Cardiac septum (tissue), 1 donor: ENCODE measurements at places on chromosomes 1 and 21.

GRCh38 chr1:178792394-178792793 is 67.3 kb downstream of the RALGPS2 start:
- no peak for DNase-seq

DNA sequence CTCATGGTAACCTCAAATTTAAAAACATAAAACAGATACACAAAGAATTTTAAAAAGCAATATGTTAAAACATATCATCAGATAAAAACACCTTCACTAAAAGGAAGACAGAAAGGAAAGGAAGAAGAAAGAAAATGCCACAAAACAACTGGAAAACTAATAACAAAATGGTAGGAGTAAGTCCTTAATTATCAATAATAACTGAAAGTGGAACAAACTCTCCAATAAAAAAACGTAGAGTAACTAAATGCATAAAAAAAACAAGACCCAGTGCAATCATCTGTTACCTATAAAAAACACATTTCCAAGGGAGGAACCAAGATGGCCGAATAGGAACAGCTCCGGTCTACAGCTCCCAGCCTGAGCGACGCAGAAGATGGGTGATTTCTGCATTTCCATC is 47.1 kb upstream of the ACADM start:
- DNase-seq: no peak

- no peak for DNase-seq
Measured at GRCh38 chr1:10939654-10940450, 72.6 kb upstream of the TARDBP start.

- no peak for DNase-seq
Measured at GRCh38 chr1:174931214-174931613, 68.5 kb upstream of the CACYBP start.

GRCh38 chr1:118995312-118996016 is 7.3 kb upstream of the TBX15 start:
- DNase-seq: no peak

- no peak for DNase-seq
Measured at GRCh38 chr1:108200687-108201051, 526 bp upstream of the SLC25A24 start.

DNA sequence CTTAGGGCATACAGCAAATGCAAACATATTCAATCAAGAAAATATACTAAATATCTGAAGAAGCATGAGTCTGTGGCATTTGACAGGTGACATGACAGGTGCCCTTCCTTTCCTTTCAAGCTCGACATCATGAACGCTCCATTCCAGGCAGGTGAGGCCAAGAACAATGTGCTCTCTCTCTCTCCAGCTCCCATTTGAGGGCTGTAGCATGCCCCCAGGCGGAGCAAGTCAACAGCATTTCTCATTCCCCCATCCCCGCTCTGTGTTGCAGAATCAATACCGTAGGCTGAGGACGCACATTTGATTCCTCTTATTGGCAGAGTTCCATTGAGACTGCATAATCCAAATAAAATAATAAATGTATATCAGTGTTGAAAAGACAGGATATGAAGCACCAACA is 24.6 kb upstream of the PLPPR4 start:
- DNase-seq: no peak

- no peak for DNase-seq
Measured at GRCh38 chr1:67345556-67345955, 37.9 kb downstream of the IL12RB2 start.

- DNase-seq: no peak
Measured at GRCh38 chr1:61506236-61506635, 218.7 kb downstream of the TM2D1 start.

DNA sequence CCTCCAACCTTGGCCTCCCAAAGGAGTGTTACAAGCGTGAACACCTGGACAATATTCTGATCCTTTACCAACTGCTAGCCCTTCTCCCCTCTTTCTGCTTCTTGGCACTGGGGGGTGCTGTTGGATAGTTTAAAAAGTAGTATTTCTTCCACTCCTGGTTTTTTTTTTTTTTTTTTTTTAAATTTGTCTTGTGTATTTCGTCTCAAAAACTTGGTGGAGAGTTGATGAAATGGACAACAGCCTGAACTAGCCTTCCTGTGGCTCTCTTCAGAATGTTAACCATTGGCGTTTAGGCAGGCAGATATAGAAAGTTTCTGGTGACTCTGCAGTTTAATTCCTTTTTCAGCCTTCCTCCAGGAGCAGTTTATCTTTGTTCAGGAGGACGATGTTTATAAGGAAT is 69.7 kb upstream of the USP24 start:
- DNase-seq: no peak

DNA sequence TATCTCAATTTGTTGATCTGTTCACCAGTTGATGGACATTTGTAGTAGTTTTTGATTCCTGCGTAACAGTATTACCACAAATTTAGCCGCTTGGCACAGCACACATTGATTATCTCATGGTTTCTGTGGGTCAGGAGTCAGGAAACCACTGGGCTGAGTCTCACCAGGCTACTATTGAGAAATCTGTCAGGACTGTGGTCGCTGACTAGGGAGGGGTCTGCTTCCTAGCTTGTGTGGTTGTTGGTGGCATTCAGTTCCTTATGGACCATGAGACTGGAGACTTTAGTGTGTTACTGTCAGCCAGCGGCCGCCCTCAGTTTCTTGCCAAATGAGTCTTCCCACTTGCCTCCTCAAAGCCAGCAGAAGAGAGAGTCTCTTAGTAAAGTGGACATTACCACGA is 9.8 kb downstream of the PEX14 start:
- DNase-seq: no peak

- DNase-seq: no peak
Measured at GRCh38 chr1:42815941-42816584, 859 bp upstream of the ERMAP start.

DNA sequence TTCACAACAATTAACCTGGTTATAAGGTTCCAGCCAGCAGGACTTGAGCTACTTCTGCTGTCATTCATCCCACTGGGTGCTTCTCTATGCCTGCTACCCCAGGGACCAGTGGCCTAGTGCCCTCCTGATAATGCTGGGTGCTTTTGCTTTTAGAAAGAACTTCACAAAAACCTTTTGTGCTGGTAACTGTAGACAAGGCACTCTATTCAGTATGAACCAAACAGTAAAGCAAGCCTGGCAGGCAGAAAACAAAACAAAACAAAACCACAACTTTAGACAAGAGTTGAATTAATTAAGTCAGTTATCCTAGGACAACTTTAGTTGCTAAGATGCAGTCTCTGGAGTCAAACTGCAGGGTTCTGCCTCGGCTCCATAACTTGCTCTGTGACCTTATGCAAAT is 61.9 kb upstream of the ADGRL2 start:
- no peak for DNase-seq

- no peak for DNase-seq
Measured at GRCh38 chr1:218674280-218674773, 329.2 kb downstream of the TGFB2 start.

GRCh38 chr1:81071969-81072753 is 728.6 kb upstream of the ADGRL2 start:
- DNase-seq: no peak

- no peak for DNase-seq
Measured at GRCh38 chr1:12005488-12006166, 13.7 kb upstream of the MIIP start.

DNA sequence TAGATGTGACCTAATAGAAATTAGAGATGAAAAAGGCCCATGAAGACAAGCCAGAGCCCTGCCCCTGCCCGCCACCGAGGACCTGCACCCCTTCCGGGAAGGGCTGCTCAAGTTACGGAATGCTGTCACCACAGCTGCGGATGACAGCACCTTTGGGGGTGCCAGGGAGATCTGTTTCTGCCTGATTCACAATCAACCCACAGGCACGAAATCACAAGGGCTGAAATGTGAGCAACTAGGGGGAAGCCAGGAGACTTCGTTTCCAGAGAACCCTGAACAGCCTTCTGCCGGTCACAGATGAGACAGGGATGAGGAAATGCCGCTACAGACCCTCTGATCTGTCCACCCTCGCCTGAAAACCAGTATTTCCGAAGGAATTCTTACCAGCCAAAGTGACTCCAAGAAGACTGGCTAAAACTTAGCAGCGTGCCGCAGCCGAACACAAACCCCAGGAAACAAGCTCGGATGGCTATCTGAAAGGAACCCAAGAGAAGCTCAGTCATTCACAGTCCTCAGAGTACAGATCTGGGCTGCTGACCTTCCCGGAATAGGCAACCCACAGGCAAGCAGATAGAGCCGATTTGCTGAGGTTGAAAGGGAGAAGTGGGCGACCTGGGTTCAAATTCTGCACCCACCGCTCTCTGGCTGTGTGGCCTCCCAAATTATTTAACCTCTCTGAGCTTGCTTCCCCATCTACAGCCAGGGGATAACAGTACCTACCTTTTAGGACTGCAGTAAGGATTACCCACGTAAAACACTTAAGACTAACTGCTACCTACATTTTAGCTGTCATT is 1.1 kb downstream of the ICMT start:
- no peak for DNase-seq

DNA sequence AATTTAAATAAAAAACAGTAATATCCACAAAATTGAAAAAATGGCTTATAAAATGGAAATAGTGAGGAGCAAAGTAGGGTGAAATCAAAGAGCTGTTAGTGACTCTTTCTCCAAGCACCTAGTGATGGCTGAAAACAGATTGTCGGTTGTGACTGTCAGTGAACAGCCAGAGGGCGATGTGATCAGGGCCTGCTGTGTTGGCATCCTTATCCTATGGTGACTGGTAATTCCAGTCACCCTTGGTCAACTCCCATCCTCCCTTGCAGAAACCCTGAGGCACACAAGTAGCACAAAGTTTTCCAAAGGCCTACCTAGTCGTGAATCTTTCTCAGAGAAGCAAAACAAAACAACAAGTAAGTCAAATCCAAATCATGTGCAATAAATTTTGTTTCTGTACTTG is 599.8 kb upstream of the CXADR start:
- no peak for DNase-seq

DNA sequence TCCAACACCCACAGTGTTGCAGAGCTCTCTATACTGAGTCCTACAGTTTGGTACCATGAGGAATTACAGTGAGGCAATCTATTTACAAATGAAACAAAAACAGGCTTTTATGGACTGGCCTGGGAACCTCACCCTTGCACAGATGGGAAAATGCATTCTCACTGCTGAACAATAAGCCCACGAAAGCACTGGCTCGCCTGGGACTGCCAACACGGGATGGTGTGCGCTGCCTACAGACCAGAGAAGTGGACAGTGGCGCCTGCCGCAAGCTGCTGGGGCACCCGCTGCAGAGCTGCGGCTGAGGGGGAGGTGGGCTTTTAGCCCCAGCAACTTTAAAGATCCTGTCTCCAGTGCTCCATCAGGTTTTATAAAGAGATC is 28.5 kb upstream of the ABCG1 start:
- DNase-seq: no peak

DNA sequence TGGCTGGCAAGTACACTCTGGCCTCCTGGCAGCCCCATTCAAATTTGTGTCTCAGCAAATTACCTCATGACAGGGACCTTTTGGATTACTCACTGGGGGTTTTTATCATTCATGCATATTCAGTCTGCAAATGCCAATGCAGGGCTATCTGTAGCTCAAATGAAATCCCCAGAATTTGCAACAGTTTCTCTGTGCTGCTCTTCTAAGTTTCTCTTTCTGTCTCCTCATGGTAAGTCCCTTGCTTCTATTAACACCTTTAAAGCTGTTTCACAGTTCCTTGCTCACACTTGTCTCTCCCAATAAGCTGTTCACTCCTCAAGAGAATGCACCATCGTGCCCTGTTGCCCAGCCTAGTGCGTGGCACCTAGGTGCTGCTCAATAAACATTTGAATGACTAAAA is 3.3 kb upstream of the FAM78B start:
- no peak for DNase-seq

DNA sequence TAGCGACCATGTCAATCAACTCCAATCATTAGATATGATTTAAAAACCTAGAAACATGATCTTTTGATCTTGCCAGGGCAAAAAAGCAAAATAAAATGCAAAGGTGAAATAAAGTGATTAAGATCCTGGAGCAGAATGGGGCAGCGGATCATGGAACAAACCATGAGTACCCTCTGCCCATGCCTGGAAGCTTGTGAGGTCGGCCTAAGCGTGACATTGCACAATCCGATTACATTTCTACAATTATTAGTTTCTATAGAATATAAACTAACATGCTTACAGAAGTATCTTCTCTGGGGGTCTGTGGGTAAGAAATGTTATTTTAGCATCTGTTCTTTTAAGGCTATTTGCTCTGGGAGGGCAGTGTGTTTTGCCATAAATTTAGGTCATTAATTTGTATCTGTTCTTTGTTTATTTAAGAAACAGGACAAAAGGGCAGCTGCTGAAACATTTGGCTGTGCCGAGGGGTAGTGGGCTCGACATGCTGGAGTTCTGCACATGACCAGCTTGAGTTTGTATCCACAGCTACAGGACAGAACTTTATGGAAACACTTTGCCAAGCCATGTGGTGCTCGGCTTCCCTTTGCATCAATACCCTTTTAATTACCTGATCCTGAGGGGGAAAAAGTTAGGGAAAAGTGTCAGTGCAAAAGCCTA is 55.9 kb downstream of the ZBTB18 start:
- DNase-seq: no peak

GRCh38 chr1:91744953-91745639 is 140.9 kb downstream of the TGFBR3 start:
- DNase-seq: no peak

DNA sequence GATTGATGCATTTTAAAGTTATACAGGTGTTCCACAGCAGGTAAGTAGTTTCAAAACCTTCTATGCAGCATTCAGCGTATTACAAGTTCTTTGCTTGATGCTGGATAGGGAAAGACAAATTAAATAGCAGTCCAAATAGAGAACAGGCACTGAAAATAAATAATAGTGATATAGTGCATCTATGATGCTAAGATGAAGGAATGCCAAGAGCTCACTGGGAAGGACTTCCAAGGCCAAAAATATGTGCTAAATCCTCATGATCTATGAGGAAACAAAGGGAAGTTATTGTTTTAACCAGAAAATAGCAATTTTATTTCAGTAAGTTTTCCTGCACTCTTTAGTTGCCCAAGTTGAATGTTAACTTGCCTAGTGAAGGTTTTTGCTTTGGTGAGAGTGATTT is 127.8 kb upstream of the GREM2 start:
- no peak for DNase-seq

GRCh38 chr1:209805875-209806760 is at the start of gene IRF6:
Gene IRF6, minus strand, starts transcription at chr1:209806142. Its CDS starts 4,729 bp downstream, at chr1:209801413.
- DNase-seq: peak; percentile 91

DNA sequence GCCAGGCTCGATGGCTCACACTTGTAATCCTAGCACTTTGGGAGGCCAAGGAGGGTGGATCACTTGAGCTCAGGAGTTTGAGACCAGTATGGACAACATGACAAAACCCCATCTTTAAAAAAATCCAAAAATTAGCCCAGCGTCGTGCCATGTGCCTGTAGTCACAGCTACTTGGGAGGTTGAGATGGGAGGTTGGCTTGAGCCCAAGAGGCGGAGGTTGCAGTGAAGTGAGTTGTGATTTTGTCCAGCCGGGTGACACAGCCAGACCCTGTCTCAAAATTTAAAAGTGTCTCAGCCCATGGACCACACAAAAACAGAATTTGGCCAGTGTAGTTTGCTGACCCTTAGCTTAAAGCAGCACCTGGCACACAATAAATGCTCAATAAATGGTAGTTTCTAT is 11.3 kb upstream of the TACSTD2 start:
- DNase-seq: no peak

- DNase-seq: peak; percentile 85
Measured at GRCh38 chr1:42943166-42943565, 15.5 kb downstream of the SLC2A1 start.

- DNase-seq: no peak
Measured at GRCh38 chr1:160217481-160218051, 12.4 kb downstream of the PEA15 start.
